ENCODE measurements at places on chromosomes 7 and 10.

- no peak for DNase-seq
Measured at GRCh38 chr10:30018496-30018895, 40.9 kb downstream of the JCAD start.

DNA sequence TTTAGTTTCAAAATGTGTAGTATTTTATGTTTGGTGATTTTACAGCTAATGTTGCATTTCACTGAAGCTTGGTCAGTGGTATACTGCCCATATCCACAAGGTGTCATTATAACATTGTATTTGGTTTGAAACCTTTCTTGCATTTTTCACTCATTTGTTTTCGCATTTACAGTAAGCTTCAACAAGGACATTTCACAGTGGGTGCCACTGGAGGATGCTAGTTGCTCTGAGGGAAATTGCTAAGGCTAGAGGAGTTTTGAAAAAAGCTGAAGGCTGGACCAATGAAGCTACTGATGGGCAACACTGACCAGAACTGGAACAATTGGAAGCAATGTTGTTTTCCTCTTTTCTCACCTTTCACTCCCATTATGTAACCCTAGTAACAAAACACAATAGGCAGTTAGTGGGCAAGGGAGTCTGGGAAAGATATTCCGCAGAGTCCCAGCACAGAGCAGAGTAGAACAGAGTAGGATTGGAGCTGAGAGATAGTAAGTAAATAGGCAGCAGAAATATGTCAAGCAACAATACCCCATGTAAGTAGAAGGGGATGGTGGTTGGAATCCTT is 23.6 kb upstream of the SRI start:
- DNase-seq = peak; percentile 25

GRCh38 chr7:111825046-111825445 is 262.8 kb upstream of the IMMP2L start:
- no peak for DNase-seq

DNA sequence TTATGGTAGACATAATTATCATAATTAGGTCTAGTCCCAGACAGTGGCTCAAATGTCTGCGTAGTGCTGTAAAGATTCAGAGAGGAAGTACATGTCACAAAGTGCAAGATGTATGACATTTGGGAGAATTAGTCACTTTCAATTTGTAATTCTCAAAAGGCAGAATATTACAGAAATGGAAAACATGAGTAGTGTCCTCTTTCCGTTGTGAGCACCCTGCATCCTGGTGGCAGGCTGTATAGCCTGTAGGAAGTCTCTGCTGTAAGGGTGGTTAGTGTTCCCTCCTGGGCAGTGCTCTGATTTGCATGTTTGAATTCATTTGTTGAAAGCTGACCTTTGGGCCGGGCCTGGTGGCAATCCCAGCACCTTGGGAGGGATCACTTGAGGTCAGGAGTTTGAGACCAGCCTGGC is 17.0 kb downstream of the CDK14 start:
- no peak for DNase-seq

DNA sequence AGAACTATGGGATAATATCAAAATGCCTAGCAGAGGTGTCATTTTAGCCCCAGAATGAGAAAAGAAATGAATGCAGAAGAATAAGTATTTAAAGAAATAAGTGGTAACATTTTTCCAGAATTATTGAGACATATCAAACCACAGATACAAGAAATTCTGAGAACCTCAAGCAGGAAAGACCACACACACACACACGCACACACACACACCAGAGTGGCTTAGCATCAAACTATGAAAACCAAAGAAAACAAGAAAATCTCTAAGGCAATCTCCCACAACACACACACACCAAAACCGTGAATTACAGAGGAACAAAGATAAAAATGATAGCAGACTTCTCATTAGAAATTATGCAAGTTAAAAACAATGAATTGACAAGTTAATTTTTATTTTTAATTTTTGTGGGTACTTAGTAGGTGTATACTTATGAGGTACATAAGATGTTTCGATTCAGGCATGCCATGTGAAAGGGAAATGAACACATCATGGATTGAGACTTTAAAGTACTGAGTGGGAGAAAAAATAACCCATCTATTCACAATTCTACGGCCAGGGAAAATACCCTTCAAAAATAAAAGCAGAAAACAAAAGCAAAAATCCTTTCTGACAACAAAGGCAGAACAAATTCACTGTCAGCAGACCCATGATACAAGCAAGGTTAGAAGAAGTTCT is 14.6 kb downstream of the PPIF start:
- no peak for DNase-seq

GRCh38 chr10:17888189-17888588 is 63.5 kb upstream of the SLC39A12 start:
- DNase-seq = no peak

DNA sequence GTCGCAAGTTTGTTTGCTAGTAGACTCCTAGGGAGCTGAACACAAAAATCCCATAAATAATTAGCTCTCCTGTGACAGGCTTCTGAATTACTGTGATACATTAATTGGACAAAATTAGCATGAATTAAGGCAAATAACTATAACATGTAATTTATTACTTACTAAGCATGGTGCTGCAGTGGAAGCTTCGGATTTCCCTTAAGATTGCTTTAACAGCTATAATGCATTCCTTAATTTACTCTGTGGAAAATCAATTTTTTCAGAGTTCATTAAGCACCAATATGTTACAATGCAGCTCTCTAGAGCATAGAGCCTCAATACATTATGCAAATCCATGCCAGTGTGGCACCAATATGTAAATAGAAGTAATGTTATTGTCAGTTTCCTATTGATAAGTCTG is 201.5 kb downstream of the MDFIC start:
- DNase-seq = no peak

GRCh38 chr10:67665491-67665890 is 30.5 kb downstream of the CTNNA3 start:
- no peak for DNase-seq

GRCh38 chr10:83677795-83678194 is 461.5 kb upstream of the GHITM start:
- no peak for DNase-seq

DNA sequence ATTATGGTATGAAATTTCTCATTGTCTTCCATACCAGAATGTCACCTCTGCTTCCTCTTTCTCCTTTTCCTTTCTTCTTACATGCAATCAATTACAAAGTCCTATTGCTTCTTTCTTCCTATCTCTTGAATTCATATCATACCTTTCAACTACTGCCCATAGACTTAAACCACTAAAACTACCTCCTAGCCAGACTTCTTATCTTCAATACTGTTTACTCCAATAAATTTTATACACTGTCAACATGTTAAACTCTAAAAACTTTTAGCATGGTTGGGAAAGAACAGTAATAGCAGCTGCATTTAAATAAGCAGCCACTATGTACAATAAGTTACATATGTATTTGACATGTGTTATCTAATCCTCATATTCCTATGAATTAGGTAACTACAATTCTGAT is 34.9 kb downstream of the PCGF6 start:
- no peak for DNase-seq

DNA sequence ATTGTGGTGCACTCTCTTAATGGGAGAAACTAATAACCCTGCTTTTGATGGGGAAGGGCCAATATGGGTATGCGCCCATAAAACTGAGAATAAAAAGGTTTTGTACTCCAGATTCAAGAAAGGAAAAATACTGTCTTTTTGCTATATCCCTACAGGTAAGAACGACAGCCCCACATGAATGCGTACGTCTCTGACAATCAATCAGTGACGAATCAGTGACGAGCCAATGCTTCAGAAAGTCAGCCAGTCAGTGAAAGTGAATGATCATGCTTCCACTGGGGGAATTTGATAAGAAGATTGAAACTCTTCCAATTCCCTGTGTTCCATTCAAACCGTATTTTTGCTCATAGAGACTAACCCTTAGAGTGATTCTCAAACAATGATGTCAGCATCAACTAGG is 26.3 kb downstream of the ARL5B start:
- DNase-seq = no peak

DNA sequence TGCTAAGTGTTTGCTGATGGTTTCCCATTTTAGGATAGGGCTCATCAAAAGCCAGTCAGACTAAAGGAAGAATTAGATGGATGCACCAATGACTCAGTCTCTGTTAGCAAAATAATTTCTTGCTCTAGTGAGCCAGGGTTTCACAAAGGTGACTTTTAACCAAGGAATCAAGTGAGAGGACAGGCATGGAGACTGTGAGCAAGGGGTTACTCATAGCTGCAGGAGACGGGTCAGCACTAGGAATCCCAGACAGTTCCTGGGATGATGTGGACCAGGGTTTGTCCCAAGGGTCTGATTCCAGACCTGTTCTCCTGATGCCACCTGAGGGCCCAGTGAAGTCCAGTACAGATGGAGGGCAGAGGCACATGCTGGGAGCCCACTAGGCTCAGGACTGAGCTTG is 138.1 kb downstream of the NOC3L start:
- no peak for DNase-seq

Data from NCI-H524 (cell line).